HS-27A (cell line): ENCODE measurements at places on chromosomes 2 and 18.

DNA sequence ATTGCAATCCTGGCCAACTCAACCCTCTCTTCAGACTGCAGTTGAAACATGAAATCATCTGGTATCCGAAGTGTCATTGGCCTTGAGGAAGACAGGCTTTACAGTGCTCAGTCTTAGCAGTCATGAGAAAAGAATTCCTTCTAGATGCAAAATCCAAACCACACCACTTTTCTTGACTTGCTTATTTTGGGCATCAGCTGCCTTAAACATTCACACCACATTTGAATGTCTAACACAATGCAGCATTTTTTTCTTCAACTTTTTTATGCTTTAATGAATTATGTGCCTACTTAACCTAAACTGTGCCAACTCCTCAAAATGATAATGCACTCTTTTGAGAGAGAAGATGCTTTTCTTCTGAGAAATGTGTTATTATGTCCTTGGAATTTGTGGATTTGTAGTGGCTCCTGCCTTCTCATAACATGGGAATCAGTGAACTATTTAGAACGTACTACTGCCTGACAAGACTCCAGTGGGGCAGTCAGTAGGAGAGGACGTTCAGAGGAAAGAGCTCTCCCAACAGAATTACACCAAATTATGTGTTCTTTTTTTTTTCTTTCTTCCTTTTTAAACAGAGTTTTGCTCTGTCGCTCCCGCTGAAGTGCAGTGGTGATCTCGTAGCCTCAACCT, 3.2 kb upstream of the FAM98A start:
- DNase-seq = no peak

GRCh38 chr2:133755480-133756300, 187.4 kb upstream of the NCKAP5 start:
- DNase-seq = no peak

DNA sequence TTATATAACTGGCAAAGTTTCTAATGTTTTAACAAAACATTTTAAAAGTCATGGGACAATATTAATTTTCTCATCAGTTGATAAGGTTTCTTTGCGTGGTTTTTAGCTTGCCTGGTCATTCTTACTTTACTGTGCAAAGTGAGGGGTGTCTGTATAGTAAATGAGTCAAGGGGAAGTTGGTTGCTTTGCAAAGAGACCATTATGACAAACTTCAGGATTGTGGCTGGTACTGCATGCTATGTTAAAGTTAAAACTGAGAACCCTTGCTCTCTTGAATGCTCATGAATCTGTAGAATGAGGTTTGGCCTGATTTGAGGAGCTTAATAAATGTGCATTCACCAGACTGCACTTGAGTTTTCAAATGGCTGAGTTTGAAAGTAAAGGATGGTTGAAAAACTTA, 47.0 kb downstream of the COL4A4 start:
- no peak for DNase-seq

DNA sequence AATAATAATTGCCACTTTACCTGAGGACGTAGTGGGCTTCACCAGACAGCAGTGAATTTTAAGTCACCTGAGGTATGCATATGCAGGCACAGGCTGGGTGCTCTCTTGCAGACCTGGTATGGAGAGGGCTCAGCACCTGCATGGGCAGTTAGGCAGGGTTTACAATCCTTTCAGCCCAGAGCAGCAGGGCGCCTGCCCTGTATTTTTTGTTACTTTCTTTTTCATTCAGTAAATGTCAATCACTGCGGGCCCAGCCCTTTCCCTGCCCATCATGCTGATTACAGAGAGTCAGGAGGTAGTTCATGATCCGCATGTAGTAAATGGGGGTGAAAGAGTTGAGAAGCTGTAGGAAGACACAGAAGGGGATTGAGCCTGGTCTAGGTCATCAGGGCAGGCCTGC, 147.0 kb upstream of the ALPP start:
- no peak for DNase-seq

GRCh38 chr2:9709539-9710285, 78.9 kb upstream of the YWHAQ start:
- DNase-seq = no peak

DNA sequence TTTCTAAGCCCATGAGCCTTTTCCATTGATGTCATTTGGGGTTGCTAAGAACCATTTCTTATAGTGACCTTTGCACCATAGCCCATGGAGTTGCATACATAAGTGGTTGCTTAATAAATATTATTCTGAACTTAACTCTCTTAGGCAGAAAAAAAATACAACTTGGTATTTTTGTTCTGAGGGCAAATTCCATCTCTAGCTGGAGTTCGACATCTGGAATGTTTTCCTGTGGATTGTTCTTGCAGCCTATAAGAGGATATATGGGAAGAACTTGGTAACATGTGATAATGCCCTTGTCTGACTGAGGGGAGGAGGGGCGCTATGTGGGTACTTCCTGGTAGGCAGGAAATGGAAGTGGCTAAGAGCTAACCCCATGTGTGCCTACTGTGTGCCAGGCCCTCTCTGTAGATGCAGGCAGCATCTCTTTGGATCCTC, 20.7 kb downstream of the IGFBP2 start:
- DNase-seq = no peak

DNA sequence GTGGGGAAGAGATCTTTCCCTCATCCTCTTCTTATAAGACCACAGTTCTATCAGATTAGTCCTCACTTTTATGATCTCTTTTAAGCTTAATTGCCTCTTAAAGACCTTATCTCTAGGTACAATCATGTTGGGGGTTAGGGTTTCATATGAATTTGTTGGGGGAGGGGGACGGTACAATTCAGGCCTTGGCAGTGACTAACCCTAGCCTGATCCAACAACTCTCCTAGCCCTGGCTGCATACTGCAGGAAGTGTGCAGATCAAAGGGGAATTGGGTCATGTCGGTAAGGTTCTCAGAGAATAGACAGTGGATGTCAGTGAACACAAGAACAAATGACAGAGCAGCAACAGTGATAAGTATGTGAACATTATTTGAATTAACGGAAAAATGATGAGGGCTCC, 16.4 kb downstream of the CAPN13 start:
- no peak for DNase-seq

GRCh38 chr2:1603521-1603920, 140.8 kb downstream of the PXDN start:
- DNase-seq = no peak

DNA sequence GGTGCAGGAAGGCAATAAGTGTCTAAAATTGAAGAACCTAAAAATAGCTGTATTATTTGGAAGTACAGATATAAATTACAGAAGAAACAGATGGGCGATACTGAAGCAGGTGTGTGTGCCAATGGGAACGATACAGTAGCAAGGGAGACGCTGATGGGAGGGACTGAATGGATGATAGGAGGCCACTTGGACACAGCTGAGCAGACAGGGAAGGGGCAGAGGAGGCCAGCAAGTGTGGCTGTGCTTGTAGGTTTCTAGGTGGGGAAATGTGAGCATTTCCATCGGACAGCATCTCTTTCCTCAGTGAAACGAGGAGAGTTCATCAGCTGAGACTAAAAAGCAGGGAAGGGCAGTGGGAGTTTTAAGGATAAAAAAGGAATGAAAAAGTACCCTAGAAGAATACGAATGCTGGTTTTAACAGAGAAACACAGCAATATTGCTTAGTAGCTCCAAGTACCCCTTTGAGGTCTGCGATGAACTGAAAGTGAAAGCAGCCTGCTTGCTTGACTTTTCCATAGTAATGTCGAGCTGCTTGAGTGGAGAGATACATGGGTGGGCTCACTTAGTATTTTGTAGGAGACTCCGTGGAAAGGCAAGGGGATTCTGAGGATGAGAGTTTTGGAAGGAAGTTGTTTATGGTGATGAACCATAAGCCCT, 91.7 kb upstream of the EPC2 start:
- no peak for DNase-seq

DNA sequence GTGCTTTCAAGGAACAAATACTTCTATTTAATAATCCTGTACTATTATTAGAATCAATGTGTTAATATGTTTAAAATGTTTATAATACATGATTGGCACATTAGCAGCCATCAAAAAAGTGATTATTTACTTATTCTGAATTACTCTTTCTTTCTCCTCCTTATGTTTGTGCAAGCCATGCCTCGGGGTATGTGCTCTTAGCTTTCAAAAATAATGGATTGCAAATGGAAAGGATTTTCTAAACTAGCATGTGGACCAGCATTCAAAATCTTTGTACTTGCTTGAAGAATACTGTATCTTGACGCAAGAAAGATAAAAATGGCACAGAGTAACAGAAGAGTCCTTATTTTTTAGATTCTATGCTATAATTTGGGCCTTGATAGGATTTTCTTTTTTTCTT, 156.5 kb downstream of the CDH7 start:
- DNase-seq = no peak
